ENCODE measurements at places on chromosomes 11 and 22. TPM values are rescaled to one million over a fixed set of nuclear protein-coding genes. Genes with fewer than 3 reads are reported as not detected.

DNA sequence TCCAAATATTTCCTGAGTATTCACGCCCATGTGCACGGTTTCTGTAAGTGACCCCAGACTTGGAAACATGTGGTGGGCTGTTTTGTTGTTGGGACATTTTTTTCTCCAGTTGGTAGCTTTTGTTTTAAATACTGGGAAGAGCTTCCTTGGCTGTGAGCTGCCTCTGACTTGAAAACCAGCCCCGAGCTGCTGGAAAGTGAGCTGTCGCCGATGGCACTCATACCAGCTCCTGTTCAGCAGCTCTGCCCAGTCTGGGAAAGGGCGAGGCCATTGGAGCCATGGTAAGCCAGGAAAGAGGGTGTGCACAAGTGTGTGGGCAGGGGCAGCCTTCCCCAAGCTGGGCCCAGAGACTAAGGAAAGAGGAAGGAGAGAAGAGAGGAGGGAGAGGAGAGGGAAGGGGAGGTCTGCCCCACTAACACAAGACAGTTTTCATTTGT lies 3.2 kb upstream of the FLI1 start:
- DNase-seq, result no peak

- peak; percentile 95 for DNase-seq
Observed at GRCh38 chr22:30920407-30920806, 48.2 kb downstream of the MORC2 start.

The CHRNA10 gene
- 4.0 TPM for total RNA-seq

GRCh38 chr11:6570691-6571427 lies 32.6 kb downstream of the RRP8 start:
- peak; percentile 69 for DNase-seq

DNA sequence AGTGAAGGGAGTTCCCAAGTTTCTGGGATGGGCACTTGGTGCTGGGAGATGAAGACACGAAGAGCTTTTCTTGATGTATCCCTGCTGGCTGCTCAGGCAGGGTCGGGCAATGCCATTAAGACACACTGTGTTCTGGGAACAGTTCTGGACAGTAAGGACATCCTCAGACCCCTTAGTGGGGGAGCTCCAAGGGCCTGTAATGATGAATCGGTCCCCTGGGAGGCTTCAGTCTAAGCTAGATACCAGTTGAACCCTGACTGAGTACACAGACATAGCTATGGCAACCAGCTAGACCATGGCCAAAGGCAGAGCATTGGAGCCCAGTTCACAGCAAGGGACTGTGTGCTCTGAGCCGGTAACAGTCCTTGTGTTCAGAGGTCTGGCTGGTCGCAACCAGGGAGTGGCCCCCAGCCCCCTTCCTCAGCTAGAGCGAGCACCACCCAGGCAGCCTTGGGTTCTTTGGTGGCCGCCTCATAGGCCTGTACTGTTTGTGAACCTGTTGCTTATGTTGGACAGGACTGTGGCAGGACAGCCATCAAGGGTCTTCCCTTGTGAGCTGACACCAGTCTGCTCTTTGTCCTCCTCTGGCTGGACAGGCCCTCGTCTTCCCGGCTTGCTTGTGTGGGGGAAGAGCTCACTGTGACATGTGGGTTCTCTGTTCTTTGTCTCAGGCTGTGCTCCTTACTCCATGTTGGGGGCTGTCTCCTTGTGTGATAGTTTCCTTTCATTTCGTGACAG lies 25.0 kb downstream of the MED15 start:
- no peak for DNase-seq

The ACR gene
- 1.6 TPM for total RNA-seq

DNA sequence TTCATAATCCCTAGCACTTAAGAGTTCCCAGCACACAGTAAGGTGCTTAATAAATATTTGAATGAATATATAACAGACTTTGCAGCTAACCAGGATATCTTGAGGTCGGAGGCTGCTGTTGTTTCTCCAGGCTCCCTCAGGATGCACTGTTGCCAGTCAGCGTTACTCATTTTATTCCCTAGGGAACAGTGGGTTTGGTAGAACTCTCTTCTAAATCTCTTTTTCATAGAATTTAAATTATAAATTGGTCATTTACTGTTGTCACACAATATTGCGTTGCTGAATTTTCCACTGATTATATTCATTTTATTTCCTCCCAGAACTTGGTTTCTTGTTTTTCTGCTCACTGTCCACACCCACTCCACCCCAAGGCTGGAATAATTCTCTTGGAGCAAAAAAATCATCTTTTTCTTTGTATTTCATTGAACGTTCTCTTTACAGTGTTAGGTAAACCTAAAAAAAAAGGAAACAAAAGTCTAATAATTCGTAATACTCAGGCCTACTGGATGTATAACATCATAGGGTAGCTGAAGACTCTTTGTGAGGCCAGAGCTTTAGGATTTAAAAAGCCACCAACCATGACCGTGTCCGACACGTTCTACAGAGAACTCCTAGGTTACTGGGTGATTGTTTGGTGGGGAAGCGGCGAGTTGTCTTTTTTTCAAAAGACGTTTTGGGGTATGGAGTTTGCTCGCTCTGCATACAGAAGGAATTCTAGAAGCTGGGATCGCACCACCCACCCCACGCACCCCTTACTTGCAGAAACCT lies 766 bp upstream of the CAPRIN1 start:
- DNase-seq, result no peak

- DNase-seq, result no peak
Observed at GRCh38 chr22:46612341-46612903, 7.8 kb upstream of the GRAMD4 start.

DNA sequence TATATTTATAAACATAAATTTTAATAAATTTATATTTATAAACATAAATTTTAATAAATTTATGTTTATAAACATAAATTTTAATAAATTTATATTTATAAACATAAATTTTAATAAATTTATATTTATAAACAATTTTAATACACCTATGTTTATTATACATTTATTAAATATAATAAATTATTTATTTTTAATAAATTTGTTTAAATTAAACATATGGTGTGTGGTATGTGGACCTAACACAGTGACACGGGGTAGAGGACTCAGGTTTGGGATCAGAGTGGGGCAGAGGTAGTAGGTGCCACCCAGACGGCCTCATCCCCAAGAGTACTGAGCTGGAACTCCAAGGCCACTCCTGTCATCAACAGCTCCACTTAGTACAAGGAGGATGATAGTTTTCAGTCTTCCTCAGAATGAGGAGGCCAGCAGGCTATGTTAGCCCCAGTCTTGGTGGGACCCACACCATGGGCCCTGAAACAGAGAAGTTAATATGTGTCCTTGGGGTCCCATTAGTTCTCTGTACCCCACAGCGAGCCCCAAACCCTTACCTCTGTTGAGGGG lies 46.7 kb upstream of the BID start:
- DNase-seq, result no peak

The RASSF10 gene
- total RNA-seq, result 0.26 TPM

The FGF19 gene
- not detected for total RNA-seq

The APOL3 gene
- total RNA-seq, result 113 TPM

DNA sequence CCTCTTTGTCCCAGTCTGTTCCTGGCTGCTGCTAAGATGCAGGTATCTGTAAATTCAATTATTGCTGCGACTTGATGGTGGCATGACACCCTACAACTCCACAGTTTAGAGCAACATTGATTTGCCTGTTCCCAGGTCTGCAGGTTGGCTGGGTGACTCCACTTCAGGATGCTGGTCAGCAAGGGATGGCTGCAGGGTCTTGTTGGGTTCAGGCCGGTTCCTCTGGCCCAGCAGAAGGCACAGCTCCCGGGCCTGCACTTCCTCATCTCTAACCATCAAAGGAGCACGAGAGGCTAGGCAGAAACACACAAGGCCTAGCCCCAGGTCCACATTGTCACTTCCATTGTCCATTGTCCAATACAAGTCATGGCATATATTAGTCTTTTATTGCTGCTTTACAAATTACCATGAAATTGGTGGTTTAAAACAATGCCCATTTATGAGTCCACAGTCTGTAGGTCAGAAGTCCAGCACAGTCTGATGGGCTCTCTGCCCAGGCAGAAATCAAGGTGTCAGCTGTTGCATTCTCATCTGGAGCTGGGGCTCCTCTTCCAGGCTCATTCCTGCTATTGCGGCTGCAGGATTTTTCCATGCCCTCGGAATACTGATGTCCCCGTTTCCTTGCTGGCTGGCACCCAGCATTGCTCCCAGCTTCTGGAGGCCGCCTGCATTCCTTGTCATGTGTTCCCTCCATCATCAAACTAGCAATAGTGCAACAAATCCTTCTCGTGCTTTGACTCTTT lies 96.6 kb upstream of the LMO1 start:
- no peak for DNase-seq

DNA sequence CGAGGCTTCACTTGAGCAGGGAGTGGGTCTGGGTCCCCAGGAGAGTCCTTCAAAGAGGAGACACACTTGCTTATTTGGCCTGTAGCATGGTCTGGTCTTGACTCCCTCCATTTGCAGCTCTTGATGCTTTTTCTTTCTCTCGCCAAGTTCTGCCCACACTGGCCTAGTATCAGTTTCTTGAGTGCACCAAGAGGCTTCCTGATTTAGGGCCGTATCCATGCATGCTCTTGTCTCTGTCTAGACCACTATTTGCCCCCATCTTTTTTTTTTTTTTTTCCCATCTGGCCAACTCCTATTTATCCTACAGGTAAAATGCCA lies 170.7 kb downstream of the GRIK4 start:
- DNase-seq, result no peak

GRCh38 chr11:131248588-131248987 lies 121.8 kb upstream of the NTM start:
- DNase-seq, result no peak

The IMMP1L gene
- 13.5 TPM for total RNA-seq
